ENCODE measurements at places on chromosomes 12 and 14.

GRCh38 chr14:90661866-90662265 is 154.4 kb downstream of the TTC7B start:
- DNase-seq, result no peak

DNA sequence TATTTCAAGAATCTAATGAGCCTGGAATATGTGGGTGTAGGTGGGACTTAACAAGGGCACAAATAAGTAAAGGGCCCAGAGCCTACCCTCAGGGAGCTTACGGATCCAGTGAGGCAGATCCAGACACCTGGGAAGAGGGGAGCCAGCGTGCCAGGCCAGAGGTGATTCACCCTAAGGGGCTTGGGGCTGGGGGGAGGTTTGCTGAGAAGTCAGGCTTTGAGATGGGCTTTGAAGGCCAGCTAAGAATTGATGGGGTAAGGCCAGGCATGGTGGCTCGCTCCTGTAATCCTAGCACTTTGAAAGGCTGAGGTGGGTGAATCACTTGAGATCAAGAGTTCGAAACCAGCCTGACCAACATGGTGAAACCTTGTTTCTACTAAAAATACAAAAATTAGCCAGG is 695 bp upstream of the MMP19 start:
- DNase-seq, result no peak

GRCh38 chr14:104290058-104290667 is 151.8 kb downstream of the KIF26A start:
- DNase-seq, result no peak

DNA sequence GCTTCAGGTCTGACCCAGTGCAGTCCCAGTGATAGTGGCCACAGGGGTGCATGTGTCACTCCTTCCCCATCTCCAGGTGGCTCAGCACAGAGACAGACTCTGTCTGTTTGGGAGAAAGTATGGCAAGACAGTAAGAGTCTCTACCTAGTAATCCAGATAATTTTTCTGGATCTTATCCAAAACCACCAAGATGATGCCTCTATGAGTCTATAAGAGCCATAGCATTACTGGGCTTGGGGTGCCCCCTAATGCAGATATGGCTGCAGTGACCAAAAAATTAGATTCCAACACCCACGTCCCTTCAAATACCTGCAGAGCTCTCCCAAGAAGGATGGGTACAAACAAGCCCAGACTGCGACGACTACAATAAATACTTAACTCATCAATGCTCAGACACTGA is 123.8 kb downstream of the GRIP1 start:
- no peak for DNase-seq
